ENCODE measurements at places on chromosomes 4 and X. TPM values are rescaled to one million over a fixed set of nuclear protein-coding genes. Genes with fewer than 3 reads are reported as not detected.

The GPRASP3 gene
- total RNA-seq: 0.89 TPM

The SCML1 gene
- total RNA-seq: 6.6 TPM

The RNF128 gene
- total RNA-seq: 0.54 TPM

The PDGFC gene
- 64.4 TPM for total RNA-seq

The NIPAL1 gene
- not detected for total RNA-seq

The NXF3 gene
- total RNA-seq: 31.4 TPM

The AMBN gene
- total RNA-seq: not detected

The CSTF2 gene
- total RNA-seq: 12.3 TPM

The F8A3 gene
- total RNA-seq: 0.32 TPM

The SERPINA7 gene
- total RNA-seq: not detected

The SMR3B gene
- total RNA-seq: not detected

GRCh38 chr4:128862608-128863311 lies 53.3 kb downstream of the JADE1 start:
- H3K27me3 ChIP-seq: no peaks in the 10 kb centered on the region
- no peak overlapping the region for H3K27ac ChIP-seq
- no peak for DNase-seq
- H3K36me3 ChIP-seq: peaks cover 53% of the 10 kb centered on the region
- no peak overlapping the region for H3K4me3 ChIP-seq
- H3K4me1 ChIP-seq: peaks cover 25% of the 10 kb centered on the region

DNA sequence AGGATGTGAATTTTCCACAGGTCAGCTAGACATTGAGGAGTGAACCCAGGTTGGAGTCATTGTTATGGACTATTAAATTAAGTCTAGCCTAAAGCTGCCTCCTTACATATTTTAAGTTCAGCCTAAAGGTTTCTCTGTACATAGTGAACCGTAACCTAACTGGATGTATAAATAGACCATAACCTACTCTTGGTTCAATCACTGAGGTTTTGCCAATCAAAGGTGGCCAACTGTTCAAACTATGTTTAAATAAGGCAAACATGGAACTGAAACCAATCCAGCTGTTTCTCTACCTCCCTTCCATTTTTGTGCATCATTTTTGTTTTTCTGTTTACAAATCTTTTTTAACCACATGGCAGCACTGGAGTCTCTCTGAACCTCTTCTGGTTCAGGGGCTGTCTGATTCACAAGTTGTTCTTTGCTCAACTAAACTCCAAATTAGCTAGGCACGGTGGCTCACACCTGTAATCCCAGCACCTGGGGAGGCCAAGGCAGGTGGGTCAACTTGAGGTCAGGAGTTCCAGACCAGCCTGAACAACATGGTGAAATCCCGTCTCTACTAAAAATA lies 43.9 kb upstream of the SFRP2 start:
- H3K36me3 ChIP-seq: no peaks in the 10 kb centered on the region
- H3K27me3 ChIP-seq: no peaks in the 10 kb centered on the region
- no peak for DNase-seq
- no peak overlapping the region for H3K4me3 ChIP-seq
- no peak overlapping the region for H3K27ac ChIP-seq

DNA sequence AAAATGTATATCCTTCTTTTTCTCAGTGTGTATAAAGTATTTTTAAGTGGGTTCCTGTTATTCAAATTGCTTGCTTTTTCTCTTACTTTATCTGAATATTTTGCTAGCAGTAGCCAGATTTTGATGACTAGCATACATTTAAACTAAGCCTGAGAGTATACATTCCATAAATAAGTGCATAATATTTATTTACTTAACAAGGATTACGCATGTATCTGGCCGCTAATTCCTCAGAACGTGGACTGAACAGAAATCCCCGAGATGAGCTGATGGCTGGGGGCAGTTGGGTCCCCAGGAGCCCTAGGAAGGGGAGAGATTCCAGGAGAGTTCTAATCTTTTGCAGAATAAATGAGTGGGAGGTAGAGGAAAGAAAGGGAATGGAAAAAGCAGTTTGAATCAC lies 91.0 kb downstream of the PHOX2B start:
- no peaks in the 10 kb centered on the region for H3K36me3 ChIP-seq
- H3K27ac ChIP-seq: no peak overlapping the region
- H3K4me3 ChIP-seq: no peak overlapping the region

DNA sequence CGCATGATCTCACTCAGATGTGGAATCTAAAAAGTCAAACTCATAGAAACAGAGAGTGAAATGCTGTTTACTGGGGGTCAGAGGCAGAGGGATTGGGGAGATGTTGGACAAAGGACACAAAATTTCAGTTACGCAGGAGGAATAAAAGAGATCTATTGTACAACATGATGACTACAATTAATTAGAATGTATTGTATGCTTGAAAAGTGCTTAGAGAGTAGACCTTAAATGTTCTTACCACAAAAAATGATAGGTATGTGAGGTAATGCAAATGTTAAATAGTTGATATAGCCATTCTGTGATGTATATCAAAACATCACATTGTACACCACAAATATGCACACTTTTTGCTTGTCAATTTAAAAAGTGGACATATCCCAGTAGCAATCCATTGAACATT lies 36.1 kb upstream of the PHKA2 start:
- H3K4me1 ChIP-seq: no peaks in the 10 kb centered on the region
- H3K27me3 ChIP-seq: no peaks in the 10 kb centered on the region
- no peak overlapping the region for H3K27ac ChIP-seq
- no peak overlapping the region for H3K4me3 ChIP-seq
- no peak for DNase-seq

DNA sequence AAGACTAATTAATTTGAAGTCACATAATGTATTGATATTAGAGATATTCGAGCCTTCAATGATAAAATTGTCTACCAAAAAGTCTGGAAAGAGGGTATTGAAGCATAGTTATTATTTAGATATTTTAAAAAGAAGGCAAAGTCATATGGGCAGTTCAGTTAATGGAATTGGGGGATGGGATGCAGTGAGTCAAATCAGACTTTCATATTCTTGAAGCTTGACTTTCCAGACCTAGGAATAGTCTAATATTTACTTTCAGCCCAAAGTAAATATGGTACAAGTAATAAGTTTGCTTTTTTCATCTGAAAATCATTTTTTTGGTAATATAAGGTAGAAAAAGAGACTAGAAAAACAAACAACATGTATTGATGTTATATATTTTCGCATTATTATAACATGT lies 2017.8 kb downstream of the C4orf33 start:
- DNase-seq: no peak
- H3K4me1 ChIP-seq: no peaks in the 10 kb centered on the region
- H3K27me3 ChIP-seq: no peaks in the 10 kb centered on the region
- H3K4me3 ChIP-seq: no peak overlapping the region
- H3K36me3 ChIP-seq: no peaks in the 10 kb centered on the region
- no peak overlapping the region for H3K27ac ChIP-seq

GRCh38 chr4:110472583-110473329 lies 3.2 kb upstream of the ENPEP start:
- no peak overlapping the region for H3K27ac ChIP-seq
- no peaks in the 10 kb centered on the region for H3K36me3 ChIP-seq
- no peaks in the 10 kb centered on the region for H3K27me3 ChIP-seq
- no peak for DNase-seq

DNA sequence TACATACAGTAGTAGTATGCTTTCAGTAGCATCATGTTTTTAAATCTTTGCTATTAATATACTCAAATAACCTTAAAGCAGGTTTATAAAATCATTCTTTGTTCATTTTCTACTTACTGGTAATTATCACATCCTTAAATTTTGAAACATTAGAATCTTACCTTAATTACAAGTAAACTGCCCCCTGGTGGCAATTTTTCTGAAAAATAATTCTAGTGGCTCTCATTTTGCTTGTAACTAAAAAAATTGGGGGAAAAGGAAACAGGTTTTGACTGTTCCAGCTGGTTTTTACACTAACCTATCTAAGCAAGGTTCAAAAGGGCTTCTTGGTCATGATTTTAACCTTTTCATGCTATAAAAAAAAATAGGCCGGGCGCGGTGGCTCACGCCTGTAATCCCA lies 18.5 kb upstream of the DCAF4L1 start:
- no peaks in the 10 kb centered on the region for H3K27me3 ChIP-seq
- H3K4me3 ChIP-seq: no peak overlapping the region
- H3K36me3 ChIP-seq: 0 out of 2 replicates have a peak, but pooled peaks cover 6% of the 10 kb centered on the region
- no peak overlapping the region for H3K27ac ChIP-seq
- no peaks in the 10 kb centered on the region for H3K4me1 ChIP-seq

- no peak for DNase-seq
- H3K4me3 ChIP-seq: no peak overlapping the region
- H3K36me3 ChIP-seq: no peaks in the 10 kb centered on the region
- no peaks in the 10 kb centered on the region for H3K27me3 ChIP-seq
- no peaks in the 10 kb centered on the region for H3K4me1 ChIP-seq
Measured at GRCh38 chr4:112153211-112153791, 8.0 kb downstream of the FAM241A start.

GRCh38 chr4:76947369-76947768 lies 2.2 kb upstream of the SEPTIN11 start:
- H3K4me3 ChIP-seq: peak overlapping the region; percentile 96
- DNase-seq: no peak
- no peak overlapping the region for H3K27ac ChIP-seq
- peaks cover 38% of the 10 kb centered on the region for H3K4me1 ChIP-seq

DNA sequence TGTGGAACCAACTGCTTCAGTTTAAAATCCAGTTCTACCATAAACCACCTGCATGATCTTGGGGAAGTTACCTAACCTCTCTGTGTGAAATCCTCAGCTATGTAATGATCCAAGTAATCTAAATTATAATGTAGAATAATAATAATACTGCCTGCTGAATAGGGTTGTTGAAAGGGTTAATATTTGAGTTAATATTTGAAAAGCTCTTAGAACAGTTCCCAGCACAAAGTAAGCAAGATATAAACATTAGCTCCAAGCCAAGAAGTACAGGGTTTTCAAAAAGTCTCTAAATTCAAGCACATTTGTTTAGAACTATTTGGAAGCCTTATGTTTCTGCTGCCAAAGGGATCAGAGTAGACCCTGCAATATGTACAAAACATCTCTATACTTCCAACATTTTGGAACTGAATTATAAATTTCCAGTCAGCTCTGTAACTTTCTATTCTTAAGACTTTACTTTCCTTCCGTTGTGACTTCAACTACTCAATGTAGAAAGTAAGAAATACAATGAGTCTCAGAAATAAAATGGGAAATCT lies 76.7 kb upstream of the FAM9C start:
- H3K4me1 ChIP-seq: peaks cover 37% of the 10 kb centered on the region
- H3K36me3 ChIP-seq: no peaks in the 10 kb centered on the region
- no peak for DNase-seq
- no peak overlapping the region for H3K4me3 ChIP-seq
- no peak overlapping the region for H3K27ac ChIP-seq

DNA sequence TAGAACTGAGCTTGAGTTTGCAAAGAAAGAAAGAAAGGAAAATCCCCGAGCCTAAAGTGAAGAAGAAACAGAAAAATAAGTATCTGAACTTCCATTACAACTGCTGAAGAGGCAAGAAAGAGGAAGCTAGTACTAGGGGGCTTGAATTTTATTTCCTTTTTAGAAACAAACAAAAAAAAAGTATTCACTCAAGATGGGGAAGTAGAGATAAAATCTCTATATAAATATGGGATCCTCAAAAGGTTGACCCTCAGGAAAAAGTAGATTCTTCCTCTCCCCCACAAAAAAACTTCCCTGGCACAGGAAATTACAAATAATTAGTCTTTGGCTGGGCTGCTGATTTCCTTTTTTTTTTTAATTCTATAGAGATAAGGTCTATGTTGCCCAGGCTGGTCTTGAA lies 16.0 kb downstream of the LRBA start:
- H3K4me1 ChIP-seq: no peaks in the 10 kb centered on the region
- no peak for DNase-seq
- no peak overlapping the region for H3K27ac ChIP-seq
- no peaks in the 10 kb centered on the region for H3K27me3 ChIP-seq

GRCh38 chrX:109990582-109991276 lies 12.2 kb upstream of the TMEM164 start:
- no peaks in the 10 kb centered on the region for H3K4me1 ChIP-seq
- DNase-seq: no peak
- H3K36me3 ChIP-seq: no peaks in the 10 kb centered on the region
- no peak overlapping the region for H3K27ac ChIP-seq
- H3K27me3 ChIP-seq: no peaks in the 10 kb centered on the region

- H3K4me1 ChIP-seq: no peaks in the 10 kb centered on the region
- H3K36me3 ChIP-seq: no peaks in the 10 kb centered on the region
- no peaks in the 10 kb centered on the region for H3K27me3 ChIP-seq
- DNase-seq: no peak
Measured at GRCh38 chr4:132865458-132865857, 283.6 kb upstream of the PCDH10 start.

DNA sequence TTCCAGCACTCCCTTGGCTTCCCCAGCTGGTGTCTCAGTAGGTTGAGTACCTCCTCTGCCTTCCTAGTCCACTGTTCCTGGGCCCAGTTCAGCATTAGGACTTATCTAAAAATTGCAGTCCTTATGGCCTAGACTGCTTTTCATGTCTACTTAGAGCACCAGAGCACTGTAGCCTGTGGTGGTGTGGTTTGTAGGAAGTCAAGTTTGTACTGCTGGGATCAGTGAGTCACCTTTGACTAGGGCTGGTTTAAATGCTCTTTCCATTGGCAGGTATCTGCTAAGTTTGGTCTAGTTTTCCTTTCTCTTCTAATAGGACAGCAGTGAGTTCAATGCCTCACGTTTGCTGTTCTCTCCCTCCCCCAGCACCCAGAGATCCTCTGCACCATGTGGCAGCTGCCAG lies 233.6 kb upstream of the WDFY3 start:
- H3K27me3 ChIP-seq: no peaks in the 10 kb centered on the region
- no peaks in the 10 kb centered on the region for H3K36me3 ChIP-seq
- no peak for DNase-seq
- no peak overlapping the region for H3K27ac ChIP-seq

GRCh38 chr4:123588631-123589241 lies 192.1 kb downstream of the SPRY1 start:
- no peaks in the 10 kb centered on the region for H3K27me3 ChIP-seq
- H3K4me1 ChIP-seq: peaks cover 23% of the 10 kb centered on the region
- H3K27ac ChIP-seq: peak overlapping the region; percentile 72
- H3K36me3 ChIP-seq: no peaks in the 10 kb centered on the region
- peak; percentile 57 for DNase-seq
- H3K4me3 ChIP-seq: peak overlapping the region; percentile 32

DNA sequence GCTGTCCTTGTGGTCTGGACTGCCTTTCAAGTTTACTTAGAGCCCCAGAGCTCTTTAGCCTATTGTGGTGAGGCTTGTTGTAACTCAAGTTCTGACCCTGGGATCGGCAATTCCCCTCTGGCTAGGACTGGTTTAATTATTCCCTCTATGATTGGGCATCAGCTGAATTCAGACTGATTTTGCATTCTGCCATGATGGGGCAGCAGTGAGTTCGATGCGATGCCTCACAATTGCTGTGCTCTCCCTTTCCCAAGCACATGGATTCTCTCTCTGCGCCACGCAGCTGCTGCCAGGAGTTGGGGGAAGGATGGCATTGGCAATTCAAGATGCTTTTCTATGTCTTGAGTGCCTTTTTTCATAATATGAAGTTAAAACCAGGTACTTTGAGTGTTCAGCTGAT lies 327.8 kb upstream of the CXorf51B start:
- no peak overlapping the region for H3K4me3 ChIP-seq
- H3K4me1 ChIP-seq: no peaks in the 10 kb centered on the region
- H3K27me3 ChIP-seq: no peaks in the 10 kb centered on the region
- H3K27ac ChIP-seq: no peak overlapping the region
- no peaks in the 10 kb centered on the region for H3K36me3 ChIP-seq
- DNase-seq: no peak
